ENCODE measurements at places on chromosomes 16 and 17. TPM values are rescaled to one million over a fixed set of nuclear protein-coding genes. Genes with fewer than 3 reads are reported as not detected.

The NACA2 gene
- not detected for total RNA-seq

The CHAD gene
- total RNA-seq: not detected

The MARF1 gene
- 74.3 TPM for total RNA-seq

The G6PC1 gene
- total RNA-seq: not detected

The ZNF385C gene
- 1.1 TPM for total RNA-seq

The TPSD1 gene
- not detected for total RNA-seq

The DLG4 gene
- total RNA-seq: 16.2 TPM

The ITGAL gene
- 673 TPM for total RNA-seq

The DNAAF8 gene
- total RNA-seq: 0.48 TPM

GRCh38 chr16:85328676-85329058 is 216.4 kb upstream of the CIBAR2 start:
- DNase-seq: no peak

DNA sequence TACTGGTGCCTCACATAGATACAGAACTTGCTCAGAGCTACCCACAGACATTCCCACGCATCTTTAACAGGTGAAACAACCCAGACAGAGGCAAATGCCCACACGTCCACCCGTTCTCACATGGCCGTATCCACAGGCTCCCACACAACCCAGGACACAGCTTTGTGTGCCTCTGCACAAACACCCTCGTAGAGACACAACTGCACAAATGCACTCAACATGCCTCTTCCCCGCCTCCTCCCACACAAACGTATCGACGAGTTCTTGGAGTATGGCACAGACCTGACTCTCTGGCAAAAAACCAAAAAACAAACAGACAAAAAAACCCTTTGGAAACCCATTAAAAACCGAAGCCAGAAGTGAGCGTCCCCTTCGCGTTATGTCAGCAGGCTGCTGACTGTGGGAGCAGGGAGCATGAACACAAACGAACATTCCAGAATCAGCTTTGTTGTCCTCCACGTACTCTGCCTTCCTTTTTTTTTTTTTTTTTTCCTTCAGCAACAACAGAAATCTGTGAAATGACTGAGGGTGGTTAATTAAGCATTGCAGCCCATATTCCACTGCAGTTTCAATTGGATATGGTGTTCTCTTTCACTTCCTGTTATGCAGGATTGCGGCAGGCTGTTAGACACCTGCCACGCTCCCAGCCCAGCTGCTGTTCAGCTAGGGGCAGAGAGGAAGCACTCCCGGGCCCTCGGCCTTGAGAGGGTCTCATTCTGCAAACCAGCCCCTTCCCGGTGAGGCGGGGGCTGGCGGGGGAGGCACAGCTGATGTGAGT is 313.7 kb downstream of the MAF start:
- peak; percentile 43 for DNase-seq

GRCh38 chr16:87276924-87277323 is 40.3 kb downstream of the C16orf95 start:
- DNase-seq: no peak

- DNase-seq: no peak
These were observed 98.4 kb upstream of the DNAH9 start for GRCh38 chr17:11499881-11500280.

- DNase-seq: no peak
These were observed 12.0 kb downstream of the KCNJ2 start for GRCh38 chr17:70181376-70181775.

DNA sequence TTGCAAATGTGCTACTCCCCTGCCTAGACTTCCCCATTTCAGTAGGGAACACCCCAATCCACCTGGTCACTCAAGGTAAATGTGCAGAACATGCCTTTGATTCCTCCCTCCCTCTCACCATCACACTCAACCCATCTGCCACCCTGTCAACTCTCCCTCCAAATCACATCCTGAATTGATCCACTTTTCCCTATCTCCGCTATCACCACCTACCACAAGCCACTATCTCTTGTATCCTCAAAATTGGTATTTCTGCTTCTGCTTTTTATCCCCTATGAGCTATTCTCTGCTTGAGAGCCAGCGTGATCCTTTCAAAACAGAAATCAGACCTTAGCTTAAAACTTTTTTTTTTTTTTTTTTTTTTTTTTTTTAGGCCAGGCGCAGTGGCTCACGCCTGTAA is 5.4 kb upstream of the NOL11 start:
- no peak for DNase-seq

DNA sequence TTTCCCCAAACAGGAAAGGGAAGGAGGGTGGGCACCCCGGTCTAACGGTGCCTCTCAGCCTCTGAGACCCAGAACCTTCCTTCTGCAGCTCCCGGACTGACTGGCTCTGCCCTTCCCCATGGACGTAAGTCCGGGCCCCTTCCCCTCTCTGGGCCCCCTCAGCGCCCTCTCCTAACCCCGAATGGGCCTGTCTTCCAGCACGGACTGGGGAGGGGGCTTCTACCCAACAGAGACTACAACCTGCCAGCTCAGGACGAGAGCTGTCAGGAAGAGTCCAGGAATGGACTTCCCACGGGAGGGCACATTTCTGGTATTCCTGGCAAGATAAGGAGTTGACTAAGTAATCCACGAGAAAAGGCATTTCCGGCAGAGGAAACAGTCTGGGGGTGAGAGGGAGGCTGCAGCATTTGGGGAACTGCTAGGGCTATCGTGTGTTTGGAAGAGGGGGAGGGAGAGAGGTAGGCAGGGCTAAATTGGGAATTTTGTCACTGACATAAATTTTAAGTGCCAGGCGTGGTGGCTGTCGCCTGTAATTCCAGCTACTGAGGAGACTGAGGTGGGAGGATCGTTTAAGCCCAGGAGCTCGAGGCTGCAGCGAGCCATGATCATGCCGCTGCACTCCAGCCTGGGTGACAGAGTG is 12.1 kb upstream of the ALDOA start:
- no peak for DNase-seq

DNA sequence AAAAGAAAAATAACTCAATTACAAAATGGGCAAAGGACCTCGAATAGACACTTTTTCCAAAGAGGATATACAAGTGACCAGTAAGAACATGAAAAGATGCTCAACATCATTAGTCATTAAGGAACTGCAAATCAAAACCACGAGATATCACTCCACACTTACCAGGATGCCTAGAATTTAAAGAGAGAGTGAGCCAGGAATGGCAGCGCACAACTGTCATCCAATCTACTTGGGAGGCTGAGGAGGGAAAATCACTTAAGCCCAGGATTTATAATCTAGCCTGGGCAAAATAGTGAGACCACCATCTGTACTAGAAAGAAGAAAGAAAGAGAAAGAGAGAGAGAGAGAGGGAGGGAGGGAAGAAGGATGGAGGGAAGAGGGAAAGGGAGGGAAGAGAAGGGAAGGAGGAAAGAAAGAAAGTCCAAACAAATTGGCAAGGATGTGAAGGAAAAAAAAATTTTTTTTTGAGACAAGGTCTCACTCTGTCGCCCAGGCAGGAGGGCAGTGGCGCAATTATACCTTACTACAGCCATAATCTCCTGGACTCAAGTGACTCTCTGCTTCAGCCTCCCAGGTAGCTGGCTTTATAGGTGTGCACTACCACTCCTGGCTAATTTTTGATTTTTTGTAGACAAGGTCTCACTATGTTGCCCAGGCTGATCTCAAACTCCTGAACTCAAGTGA is 22.6 kb downstream of the TBX2 start:
- no peak for DNase-seq

DNA sequence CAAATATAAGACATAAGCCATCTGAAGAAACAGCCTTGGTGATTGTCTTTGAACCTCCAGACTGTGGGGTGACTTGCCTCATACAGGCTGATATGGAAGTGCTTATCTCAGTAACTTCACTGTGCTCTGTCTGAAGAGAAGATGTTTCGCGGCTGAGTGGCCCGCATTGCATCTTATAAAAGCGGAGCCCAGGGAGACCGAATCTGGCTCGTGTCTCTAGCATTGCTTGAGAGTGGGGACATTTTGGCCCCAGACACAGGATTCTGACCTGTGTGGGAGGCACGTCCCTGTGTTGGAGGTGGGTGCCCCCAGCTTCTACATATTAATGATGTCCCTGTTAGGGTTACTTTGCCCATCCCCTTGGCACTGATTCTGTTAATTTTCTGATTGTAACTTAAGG is 66.4 kb downstream of the METRNL start:
- DNase-seq: no peak

DNA sequence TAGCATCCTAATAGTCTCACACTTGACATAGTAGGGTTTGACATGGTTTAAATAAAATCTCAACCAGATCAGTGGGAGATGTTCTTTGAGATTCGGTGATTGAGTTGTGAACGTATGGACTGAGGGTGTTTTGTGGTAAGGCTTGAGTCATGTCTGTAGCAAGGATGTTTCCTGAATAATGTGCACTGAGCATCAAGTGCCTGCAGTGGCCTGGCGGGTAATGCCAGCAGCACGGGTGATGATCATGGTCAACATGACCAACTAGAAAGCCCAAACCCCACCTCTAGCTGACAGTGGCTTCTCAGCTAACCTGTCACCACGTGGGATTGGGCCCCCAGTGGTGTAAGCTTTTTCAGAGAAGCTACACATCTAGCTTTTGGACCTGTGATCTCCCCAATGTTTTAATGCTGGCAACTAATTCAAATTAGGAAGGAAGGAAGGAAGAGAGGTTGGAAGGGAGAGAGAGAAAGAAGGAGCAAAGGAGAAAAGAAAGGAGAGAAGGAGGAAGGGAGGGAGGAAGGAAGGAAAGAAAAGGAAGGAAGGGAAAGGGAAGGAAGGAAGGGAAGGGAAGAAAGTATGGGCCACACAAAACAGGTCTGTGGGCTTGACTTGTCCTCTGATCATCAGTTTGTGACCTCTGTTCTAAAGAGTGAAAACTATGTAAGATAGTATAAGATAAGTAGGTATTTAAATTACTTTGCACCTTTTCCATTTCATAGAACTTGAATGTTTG is 55.4 kb downstream of the WWOX start:
- DNase-seq: no peak

- DNase-seq: no peak
These were observed 7.3 kb upstream of the CD7 start for GRCh38 chr17:82324566-82325285.

- no peak for DNase-seq
These were observed 13.9 kb upstream of the WNT3 start for GRCh38 chr17:46832331-46832821.

Measured in activated T-cell treated with anti-CD3 and anti-CD28 coated beads, Interleukin-2, amount 50 U/mL, for 72 hours (primary cell).